CD8-positive, alpha-beta memory T cell (primary cell): ENCODE measurements at places on chromosomes 3 and 15.
A peak's percentile ranks its signal among the peaks of the same experiment; 100 is the strongest.

DNA sequence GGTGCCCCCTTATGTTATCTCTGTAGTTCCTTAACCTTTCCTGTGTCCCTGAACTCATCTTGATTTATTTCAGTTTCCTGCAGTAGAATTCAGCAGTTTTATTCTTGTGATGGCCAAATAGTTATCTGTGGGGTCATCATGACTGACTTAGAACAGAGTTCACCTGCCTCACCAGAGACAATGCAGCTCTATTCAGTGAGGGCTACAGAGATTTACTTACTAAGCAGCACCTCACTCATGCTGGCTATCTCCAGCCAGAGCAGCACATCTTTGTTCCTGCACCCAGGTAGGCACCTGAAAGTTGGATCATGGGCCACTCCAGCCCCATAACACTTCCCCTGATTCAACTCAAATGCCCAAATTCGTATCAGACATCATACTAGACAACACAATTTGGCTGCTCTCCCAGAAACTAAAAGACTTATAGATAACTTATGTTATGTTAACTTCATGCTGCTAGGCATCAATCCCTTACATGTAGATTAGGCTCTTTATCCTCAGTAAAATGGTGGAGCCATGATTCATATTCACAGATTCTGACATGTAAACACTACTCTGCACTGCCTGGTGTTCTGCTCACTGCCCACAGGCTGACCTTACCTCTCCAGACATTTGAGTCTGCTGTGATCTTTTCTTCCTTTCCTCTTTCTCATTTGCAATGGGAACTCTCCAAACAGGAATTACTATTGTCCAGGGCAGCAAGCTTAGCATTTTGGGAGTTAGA is 9.3 kb upstream of the GOLGB1 start:
- no peak for DNase-seq

DNA sequence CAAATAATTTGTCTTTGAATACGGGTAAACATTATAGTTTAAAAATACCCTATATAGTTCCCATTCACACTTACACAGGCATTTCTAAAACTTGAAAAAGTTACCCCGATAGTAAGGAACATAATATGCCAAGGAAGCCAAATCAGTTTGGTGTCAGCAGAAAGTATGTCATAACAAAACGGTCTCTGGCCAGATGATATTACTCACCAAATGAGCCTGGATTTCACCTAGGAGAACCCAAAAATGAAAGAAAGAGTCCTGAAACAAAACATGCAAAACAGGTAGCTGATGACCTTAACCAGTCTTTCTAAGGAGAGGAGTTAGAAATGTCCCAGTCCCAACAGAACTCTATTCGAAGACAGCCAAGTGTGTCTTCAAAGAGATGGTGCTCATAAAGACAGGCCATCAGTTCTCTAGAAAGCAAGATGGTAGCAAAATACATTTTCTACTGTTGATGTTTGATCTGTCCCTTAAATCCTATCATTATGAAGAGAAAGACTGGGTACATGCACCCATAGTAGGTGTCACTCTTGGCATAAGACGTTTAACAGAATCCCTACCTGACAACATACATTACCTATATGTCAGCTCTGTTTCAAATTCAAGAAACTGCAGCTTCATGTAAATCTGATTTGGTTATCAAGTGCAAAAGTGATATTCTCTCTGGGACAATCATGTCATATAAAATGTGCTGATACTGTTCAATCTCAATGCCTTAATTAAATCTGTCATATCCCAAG is 942.5 kb downstream of the ROBO1 start:
- DNase-seq: no peak

DNA sequence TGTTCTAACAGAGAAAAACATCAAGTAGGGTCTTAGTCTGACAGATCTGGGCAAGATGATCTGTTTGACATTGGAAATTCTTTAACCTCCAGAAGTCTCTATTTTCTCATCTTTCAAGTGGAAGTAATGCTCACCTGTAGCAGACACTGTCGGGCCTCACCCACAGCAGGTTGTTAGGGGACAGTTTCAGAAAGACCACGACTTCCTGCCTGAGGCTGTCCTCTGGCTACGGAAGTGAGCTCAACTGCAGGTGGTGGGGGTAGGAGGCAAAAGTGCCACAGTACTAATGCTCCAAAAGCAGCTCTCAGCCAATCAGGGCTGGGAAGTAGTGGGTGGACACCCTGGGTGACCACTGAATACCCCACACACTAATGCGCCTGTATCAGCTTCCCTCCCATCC is 111.4 kb upstream of the TOPAZ1 start:
- no peak for DNase-seq

- DNase-seq: peak; percentile 95
Observed at GRCh38 chr15:40952901-40953712, at the start of gene CHAC1. Gene CHAC1 (plus strand): TSS chr15:40953471. CDS start chr15:40953584, 113 bp downstream.

GRCh38 chr15:67196672-67197363 is 57.6 kb downstream of the AAGAB start:
- no peak for DNase-seq

DNA sequence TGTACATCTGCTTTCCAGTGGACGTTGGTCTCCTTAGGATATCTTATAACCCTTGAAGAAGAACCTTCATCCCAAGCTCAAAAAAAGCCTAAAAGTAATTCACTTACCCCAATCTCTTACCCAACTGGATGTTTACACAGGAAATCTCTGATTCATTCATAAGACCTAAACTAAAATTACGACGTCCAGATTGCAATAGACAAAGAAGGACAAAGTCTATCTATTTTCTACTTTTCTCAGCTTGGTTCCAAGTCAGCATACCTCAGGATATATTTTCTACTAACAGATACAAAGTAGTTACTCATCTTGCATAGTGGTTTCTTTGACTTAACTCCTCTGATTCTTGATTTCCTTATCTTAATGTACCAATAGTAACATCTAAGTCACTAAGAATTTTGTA is 669.9 kb downstream of the OTOL1 start:
- no peak for DNase-seq

GRCh38 chr3:2735392-2735894 is 374.7 kb downstream of the IL5RA start:
- DNase-seq: no peak

DNA sequence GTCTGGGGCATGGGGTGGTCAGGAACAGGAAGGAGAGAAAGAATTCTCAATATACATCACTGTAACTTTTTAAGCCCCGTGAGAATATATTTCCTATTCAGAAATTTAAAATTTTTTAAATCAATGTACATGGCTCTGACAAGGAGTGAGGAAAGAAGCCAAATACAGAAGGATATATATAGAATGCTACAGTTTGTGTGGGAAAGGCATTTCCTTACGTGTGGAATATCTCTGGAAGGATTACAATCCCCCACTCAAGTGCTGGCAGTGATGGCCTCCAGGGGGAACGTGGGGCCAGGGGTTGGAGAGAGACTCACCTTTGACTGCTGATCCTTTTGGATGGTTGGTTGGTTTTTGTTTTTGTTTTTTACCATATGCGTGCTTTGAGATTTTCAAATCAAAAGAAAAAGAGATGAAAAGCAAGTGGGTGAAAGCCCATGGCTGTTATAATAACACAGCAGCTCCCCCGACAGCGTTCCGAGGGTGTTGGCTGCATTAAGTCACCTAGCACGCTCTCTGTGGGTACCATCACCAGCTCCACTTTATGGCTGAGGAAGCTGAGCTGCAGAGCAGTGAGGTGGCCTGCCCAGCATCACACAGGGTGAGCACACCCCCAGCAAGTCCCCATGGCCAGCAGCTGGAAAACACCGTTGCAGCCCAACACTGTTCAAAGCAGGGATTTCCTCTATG is 39.9 kb downstream of the TPRA1 start:
- no peak for DNase-seq

DNA sequence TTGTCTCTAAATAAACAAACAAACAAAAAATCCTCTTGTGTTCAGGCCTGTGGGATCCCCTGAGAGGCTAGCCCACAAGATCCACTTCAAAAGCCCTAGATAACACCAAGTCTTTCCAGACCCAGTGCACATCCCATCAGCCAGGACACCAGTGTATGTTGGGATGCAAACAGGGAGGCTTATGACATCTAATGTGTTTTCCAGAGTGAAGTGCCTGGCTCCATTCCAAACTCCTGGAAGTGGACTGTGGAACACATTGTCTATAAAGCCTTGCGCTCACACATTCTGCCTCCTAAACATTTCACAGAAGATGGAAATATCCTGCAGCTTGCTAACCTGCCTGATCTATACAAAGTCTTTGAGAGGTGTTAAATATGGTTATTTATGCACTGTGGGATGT is 57.0 kb downstream of the MLH1 start:
- no peak for DNase-seq

GRCh38 chr15:38683382-38684242 is 119.0 kb upstream of the RASGRP1 start:
- peak; percentile 68 for DNase-seq

DNA sequence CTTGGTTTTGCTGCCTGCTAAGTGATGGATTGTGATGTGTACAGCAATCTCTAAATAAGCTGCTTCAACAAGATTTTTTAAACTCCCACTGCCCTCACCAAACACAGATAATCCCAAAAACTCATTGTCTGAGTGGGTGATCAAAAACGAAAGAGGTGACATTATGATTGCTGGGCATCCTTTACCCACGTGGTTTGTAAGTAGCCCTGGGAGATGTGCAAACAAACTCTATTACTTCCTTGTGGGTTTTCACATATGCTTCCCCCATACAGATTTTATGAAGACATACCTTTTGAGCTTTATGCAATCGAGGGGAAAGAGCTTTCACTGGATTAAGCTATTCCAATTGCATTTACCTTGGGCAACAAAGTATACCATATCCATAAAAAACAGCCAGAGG is 1000.4 kb downstream of the FHIT start:
- DNase-seq: no peak

DNA sequence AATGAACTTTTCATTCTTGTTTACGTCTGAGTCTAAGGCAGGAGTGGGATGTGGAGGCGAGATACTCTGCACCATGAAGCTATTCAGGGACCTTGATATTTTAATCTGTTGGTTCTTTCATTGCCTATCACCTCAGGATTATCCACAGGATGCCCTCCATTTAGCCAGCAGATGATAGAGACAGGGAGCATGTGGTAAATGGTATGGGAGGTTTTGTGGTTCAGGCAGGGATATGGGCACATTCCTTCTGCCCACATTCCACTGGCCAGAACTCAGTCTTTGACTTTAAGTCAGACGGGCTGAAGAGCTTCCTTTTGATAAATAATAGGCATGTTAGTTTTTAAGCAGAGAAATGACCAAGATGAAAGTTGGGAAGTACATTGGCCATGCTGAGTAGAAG is 548.0 kb upstream of the CCDC54 start:
- DNase-seq: no peak

DNA sequence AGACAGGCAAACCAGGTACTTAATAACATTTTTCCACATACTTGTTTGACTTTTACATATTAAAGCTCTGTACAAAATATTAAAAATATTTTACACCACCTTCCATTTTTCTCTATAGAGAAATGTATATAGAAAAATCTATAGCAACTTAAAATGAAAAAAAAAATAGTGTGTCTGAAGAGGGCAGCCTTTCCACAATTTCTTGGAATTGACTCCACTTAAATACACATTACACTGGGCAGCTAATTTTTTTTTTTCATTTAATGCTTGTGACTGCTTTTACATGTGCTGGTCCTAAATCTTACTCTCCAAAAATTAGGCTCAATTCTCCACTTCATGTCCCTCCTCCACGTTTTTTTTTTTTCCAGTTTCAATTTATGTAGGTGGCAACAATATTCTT is 427.0 kb upstream of the RBMS3 start:
- DNase-seq: no peak

DNA sequence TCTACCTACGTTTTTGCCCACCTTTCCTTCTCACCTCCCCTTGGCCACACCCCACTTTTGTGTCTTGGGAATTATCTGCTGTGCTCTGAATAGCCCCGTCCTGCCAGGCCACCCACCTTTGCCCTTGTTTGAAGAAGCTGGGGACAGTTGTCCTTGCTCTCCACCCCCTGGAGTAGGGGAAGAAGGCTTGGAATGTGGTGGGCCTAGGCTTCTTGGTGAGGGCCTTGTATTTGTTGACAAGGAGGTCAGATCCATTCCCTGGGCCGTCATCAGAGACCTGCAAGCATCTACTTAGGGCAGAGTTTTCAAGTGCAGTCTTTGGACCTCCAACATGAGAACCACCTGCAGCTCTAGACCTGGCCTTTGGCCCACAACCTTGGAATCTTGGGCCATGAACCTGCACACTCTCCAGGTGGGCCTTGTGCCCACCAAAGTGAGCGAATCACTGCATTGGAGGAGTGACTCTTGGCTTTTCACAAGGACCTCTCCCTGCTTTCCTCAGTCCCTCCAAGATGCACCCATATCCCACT is 160.6 kb downstream of the APBA2 start:
- DNase-seq: no peak

GRCh38 chr15:77387365-77388105 is 32.4 kb downstream of the PEAK1 start:
- no peak for DNase-seq

GRCh38 chr3:13767896-13768295 is 112.0 kb downstream of the WNT7A start:
- DNase-seq: no peak

DNA sequence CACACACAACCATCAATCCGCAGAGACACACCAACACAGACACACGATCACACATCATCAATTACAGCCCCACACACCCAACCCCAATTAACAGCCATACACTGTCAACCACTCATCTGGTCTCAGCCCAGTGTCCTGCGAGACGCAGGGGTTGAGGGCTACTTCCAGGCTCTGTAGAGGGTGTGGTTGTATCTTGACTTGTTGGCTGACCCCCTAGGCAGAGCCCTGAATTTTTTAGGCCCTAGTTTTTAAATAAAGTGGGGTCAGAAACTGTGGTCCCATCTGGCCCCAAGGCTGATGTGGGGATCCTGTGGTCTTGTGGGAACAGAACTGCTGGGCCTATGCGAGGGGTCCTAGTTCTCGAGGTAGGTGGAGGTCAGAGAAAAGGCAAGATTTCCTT is 9.2 kb downstream of the VILL start:
- peak; percentile 38 for DNase-seq

DNA sequence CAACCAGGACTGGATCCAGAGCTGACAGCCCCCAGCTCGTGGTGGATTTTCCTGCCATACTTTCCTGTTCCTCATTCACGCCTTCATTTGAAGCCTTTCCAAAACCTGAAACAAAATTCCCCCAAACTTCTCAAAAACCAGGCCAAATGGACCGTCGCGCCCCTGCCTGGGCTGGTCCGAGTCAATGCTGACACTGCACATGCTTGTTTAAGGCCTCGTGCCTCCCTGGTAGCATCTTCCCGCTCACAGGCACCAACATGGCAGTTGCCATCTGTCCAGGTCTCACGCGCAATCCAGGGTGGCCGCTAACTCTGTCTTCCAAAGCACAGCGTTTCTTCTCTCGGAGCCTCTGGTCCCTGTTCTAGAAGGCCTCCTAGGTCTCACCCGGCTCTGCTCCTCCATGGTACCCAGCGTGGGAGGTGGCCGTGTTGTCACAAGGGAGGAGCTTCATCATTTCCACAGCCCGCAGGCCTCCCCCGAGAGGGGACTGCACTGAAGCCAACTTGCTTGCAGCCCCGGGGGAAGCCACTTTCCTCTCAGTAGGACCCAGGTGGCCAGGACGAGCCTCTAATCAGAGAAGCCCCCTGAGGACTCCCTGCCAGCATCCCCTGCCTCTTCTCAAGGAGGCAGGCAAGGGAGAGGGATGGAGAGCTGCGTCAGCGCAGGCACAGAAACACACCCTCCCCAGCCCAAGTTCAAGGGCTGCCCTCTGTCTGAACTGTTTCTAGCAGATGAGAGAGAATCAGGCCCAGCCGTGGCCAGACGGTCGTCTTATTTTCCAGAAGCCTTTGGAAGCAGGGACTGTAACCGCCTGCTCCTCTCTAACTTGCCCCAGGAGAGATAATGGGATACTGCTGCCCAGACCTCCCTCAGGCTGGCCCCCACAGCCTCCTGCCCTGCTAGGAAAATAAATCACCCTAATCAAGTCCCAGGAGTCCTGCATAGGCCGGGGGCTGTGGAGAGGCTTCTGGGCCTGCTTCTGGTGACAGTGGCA is 152.8 kb upstream of the TLE3 start:
- DNase-seq: no peak
